ENCODE measurements at places on chromosomes 16 and 17. TPM values are rescaled to one million over a fixed set of nuclear protein-coding genes. Genes with fewer than 3 reads are reported as not detected.

GRCh38 chr17:4605826-4606225, 21.5 kb downstream of the SMTNL2 start:
- no peak for DNase-seq

GRCh38 chr17:52011064-52011463, 147.4 kb downstream of the CA10 start:
- no peak for DNase-seq

DNA sequence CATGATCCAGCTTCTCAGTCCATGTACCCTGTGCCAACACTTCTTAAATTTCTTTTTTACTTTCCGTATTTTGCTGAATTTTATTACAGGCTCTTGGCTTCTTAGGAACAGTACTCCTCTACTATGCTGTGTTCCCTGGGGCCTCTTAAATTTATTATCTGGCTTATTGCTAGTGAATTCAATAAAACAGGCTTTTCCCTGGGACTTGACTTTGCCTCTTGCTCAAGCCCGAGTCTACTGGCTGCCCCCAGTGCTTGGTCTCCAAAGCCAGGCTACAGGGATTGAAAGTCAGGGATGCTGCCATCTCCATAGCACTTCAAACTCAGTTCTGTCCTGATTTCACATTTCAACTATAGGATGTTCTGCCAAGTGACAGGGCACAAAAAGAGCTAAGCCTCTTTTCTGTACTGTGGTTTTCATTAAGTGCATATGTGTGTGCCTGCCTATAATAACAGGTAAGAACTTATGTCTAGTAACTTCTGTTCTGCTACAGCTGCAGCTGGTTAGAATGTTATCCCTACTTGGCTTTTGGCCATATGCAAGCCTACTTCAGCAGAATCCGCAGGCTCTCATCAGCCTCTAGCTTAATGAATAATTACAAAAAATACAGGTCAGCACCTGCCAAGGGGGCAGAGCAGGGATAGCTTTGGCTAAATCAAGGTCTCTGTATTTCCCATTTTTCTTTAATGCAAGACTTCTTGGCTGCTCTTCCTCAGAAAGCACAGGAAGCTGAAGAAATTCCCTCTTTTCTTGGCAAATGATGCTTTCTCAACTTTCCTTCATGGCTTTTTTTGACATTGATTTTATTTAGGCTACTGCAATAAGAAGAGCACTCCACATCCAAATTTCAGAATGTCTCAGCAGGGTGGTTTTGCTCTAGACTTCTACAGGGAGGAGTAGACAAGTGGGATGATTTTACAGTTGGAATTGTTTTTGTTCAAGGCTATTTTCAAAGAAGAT, 8.2 kb downstream of the FAM20A start:
- DNase-seq = no peak

DNA sequence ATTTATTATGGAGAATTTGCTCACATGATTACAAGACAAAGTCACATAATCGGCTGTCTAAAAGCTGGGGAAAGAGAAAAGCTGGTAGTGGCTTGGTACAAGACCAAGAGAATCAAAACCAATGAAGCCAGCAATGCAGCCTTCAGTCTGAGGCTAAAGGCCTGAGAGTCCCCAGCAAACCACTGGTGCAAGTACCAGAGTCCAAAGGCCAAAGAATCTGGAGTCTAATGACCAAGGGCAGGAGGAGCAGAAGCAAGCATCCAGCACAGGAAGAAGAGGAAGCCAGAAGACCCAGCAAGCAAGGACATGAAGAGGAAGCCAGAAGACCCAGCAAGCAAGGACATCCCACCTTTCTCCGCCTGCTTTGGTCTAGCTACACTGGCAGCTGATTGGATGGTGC, 250.6 kb upstream of the SALL1 start:
- DNase-seq = no peak

DNA sequence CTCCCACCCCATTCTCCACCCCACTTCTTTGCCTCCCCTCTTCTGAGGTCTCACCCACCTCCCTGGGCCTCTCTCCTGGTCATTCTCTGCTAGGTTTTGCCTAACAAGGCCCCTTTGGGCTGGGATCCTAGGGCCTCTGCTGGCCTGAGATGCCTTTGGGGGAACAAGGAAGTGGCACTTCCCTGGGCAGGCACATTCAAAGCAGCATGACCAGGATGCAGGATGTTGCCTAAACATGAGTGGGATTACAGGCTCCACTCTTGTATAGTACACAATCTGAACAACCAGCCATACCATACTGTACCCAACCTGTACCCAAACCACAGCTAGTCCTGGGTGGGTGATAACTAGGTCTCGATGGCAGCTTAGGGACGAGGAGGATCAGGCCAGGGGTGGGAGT, 9.0 kb downstream of the GALK1 start:
- no peak for DNase-seq

DNA sequence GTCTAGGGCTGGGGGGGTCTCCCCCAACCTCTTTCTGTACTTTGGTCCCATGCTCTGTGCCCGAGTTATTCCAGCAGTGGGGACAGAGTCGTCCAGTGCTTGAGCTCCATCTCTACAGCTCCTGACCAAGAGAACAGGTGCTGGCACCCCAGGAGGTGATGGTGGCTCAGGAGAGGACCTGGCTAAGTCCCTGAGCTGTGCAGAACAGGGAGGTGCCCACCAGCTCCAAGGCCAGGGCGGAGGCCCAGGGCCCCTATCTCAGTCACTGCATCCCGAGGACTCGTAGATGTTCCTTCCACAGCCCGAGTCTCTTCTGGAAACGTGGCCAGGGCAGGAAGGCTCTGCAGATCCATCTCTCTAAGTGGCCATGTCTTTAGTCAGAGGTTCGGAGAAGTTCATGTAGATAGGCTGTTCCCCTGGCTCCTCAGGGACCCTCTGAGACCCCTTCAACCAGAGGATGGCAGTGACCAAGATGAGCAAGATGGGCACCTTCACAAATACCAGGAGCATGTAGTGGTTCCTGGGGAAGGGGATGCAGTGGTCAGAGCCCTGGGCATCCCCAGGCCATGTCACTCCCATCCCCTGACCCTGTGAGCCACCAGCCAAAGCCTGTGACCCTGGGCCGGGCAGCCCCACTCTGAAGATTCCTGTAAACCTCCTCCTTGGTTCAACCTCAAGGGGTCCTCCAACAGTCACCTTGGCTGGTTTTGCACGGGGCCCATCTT, 8.7 kb downstream of the CD300LB start:
- DNase-seq = no peak

DNA sequence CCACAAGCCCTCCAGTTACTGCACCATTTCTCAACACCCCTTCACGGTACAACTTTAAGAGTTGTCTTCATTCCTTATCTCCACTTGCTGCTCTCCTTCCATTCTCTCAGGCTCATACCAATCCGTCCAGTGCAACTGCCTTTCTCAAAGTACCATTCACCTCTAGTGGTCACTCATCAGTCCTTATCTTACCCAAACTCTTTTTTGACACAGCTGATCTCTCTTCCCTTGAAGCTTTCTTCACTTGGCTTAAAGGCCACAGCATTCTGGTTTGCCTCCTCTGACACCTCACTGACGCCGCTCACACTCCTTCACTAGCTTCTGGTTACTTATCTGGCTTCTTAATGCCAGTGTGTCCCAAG, 24.9 kb downstream of the UBE2G1 start:
- DNase-seq = no peak

GRCh38 chr17:81884520-81884919, 6.9 kb downstream of the ALYREF start:
- no peak for DNase-seq

- DNase-seq = no peak
Observed at GRCh38 chr17:50792132-50792531, 24.8 kb upstream of the ANKRD40CL start.

Gene HIGD1B
- not detected for polyA plus RNA-seq

Gene TMEM98
- polyA plus RNA-seq = 83.4 TPM

Gene GIT1
- polyA plus RNA-seq = 42.7 TPM

Data from keratinocyte (primary cell).